ENCODE measurements at places on chromosomes 7 and 10.

DNA sequence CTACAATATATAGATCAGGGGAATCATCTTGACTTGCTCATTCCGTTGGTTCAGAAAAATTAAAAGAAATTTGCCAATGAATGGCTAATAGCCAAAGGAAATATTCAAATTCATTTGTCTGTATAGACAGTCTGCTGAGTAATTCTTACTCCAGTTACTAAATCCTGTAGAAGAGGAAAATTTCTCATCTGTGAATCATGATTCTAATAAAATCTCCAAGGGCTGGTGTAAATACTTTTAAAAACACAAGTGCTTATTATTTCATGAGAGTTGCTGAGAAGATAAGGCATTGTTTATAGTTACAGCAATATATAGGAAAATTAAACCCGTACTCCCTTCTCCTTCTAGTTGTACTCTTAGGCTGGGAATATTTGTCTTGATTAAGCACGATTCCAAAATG is 53.0 kb downstream of the WNT2 start:
- DNase-seq, result peak; percentile 64

DNA sequence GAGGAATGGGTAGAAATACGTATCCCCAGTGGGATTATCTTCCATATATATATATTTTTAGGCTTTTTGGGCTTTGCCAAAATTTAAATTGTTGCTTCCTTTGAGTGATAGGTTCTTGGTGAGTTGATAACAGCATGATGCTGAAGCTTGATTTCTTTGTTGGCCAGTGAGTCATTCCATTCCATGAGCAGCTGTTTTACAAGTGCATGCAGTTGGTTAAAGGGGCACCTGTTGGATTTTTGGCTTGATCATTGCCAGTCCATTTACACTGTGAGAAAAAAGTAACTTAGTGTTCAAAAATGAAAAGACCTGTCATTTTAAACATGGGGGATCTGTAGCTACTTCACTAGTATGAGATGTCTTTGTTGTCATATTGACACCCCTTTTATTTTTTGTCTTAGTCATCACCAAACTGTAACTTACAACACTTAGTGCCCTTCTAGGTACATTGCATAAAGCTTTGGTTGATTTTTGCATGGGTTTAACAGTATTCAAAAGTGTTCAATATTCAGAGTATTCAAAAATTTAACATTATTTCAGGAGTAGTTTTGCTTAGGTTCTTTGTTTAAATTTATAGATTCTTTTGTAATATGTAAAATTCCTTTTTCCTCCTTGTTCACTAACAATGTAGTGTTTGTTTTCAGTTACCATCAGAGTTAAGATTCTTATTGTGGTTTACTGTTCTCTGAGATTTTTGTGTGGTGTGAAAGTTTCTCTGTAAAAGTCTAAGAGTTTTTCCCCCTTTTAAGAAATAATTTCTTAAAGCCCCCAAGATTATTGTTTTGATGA is 8.8 kb downstream of the AKAP9 start:
- peak; percentile 58 for DNase-seq

DNA sequence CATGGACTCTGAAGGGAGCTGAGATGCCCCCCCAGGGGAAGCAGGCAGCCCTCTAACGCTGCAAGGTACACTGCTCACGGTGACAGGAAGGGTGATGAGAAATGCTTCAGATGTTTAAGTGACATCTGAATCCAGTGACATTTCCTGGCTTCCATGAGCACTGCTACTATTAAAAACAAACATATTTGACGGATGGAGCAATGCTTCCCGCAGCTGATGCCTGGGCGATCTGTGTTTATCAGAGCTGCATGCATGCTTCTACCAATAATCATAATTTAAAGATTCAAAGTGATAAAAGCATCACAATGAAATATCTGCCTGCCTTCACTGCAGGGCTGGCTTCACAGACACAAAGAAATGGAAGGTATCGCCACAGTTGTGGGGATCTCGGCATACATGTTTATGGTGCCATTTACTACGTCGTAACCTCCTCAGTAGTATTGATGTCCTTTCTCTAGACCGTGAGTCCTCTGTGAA is 66.1 kb upstream of the AOAH start:
- no peak for DNase-seq

GRCh38 chr7:141276031-141276430 is 202.2 kb downstream of the TMEM178B start:
- no peak for DNase-seq

- DNase-seq, result no peak
Observed at GRCh38 chr7:116911801-116912200, 41.5 kb upstream of the ST7 start.

DNA sequence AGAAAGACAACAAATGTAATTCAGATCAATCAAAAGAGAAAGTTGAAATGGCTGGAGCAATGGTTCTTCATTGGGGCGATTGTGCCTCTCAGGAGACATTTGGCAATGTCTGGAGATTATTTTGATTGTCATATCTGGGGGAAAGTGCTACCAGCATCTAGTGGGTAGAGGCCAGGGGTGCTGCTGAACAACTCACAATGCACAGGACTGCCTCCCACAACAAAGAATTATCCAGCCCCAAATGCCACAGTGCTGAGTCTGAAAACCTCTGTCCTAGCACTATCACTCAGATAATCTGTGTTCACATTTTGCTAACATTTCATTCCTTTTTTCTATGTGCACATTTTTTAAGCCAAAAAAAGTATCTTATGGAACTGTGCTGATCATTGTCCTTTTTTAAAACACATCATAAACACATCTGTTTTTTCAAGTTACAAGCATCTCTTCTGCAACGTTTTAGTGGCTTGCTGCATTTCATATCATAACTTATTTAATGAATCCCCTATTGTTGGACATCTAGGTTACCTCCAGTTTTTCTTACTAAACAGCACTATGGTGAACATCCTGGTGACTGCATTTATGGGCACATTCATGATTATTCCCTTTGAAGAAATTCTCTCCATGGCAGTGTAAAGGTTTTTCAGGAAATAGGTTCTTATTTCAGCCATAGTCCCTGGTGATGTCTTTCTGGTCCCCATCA is 114.2 kb downstream of the C10orf105 start:
- DNase-seq, result no peak

GRCh38 chr7:80154656-80155333 is 20.2 kb downstream of the GNAI1 start:
- DNase-seq, result no peak

- DNase-seq, result no peak
Observed at GRCh38 chr7:2488272-2488645, 12.1 kb upstream of the GRIFIN start.

DNA sequence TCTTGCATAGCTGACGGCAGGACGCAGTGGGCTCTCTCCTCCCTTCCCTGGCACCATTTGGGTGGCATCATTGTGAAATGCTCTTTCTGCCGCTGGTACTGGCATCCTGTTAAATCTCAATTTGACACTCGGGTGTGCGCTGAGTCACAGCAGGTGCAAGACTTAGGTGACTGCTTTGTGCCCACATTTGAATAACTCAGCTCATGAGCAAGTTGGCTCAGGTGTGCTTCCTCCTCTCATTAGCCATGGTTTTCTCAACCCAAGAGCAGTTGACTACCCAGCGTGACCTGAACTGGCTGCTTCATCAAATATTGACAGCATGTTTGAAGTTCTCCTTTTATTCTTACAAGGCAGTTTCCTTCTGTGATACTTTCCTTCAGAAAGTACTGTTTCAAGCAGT is 24.6 kb upstream of the NFE2L3 start:
- DNase-seq, result no peak

DNA sequence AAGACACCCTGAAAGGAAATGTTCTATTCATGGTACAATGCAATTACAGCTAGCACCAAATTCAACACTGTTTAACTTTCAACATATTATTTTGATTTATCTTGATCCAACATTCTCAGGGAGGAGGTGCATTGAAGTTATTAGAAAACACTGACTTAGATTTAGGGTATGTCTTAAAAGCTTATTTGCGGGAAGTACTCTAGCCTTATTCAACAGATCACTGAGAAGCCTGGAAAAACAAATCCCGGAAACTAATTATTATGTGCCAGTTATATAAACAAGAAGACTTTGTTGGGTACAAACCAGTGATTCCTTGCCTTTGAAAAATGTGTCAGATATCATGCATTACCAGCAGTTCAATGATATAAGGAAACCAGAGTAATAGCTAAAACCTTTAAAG is 160.1 kb downstream of the CFTR start:
- DNase-seq, result no peak

GRCh38 chr7:47507522-47507921 is 74.4 kb downstream of the TNS3 start:
- no peak for DNase-seq

DNA sequence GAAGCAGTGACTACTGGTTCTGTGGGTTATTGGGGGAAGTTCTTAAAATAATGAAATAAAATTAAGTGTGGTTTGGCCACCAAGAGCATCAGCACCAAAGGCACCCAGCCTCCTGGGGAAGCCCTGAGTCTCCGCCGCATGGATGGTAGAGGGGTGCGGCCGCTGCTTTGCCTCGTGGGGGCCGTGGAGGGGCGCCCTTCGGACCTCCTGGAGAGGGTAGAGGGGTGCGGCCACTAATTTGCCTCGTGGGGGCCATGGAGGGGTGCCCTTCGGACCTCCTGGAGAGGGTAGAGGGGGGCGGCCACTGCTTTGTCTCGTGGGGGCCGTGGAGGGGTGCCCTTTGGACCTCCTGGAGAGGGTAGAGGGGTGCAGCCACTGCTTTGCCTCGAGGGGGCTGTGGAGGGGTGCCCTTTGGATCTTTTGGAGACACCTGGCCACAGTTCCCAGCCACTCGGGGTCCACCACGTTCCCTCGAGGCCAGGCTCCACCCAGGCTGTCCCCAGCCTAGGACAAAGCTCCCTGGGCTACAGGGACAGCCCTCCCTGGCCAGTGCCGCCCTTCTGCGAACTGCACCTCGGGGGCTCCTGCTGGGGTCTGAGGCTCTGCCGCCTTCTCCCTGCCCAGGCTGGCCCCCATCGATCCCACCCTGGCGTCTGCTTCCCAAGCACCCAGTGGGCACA is 535.1 kb downstream of the PTPRN2 start:
- no peak for DNase-seq

GRCh38 chr10:77144656-77145055 is 493.0 kb downstream of the KCNMA1 start:
- no peak for DNase-seq

GRCh38 chr10:103692436-103692951 is 162.9 kb downstream of the SH3PXD2A start:
- no peak for DNase-seq

GRCh38 chr7:1021366-1021765 is 23.0 kb upstream of the GPR146 start:
- DNase-seq, result no peak

DNA sequence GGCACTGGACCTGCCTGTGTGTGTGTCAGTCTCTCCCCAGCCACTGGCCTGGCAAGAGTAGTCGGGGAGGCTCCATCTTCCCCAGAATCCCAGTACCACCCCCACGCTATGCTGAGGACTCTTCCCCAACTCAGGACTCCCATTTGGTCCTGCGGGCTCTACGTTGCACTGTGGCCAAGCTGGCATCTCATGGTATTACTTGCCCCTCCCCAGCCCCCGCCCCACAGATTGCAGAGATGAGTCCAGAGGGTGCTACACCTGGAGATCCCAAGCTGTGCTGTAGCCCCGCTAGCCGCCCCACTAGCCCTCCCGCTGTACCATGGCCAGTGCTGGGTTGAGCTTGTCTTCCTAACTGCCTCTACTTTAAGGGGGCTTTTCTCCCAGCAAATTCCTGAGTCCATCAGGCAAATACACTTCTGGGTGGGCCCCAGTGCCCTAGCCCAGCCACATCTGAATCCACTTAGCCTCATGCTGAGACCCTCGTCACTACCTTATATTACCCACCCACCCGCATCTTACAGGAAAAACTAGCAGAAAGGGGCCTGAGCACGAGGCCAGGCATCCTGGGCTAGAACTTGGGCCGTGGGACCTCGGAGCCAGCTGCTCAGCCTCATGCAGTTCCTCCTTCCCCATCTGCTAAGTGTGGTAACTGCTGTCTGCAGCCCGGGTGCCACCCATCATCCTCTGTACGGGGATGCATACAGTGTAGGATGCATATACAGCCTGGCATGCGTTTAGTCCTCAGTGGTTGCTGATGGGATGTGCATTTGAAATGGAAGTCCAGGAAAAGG is 65.8 kb upstream of the CACUL1 start:
- DNase-seq, result no peak

DNA sequence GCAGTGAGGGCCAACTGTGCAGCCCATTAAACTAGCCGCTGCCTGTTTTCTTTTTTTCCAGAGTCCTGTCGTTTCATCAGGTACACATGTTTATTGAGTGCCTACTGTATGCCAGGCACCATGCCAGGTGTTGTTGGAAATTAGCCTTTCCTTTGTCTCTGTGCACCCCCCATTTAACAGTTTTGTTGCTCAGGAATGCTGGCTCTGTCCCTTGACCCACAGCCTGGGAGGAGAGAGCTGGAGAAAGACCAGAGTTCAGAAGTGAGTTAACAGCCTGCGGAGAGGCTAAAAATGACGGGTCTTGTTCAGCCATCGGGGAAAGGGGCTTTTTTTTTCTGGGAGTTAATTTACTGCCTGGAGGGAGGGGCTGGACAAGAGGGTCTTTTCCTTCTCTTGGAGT is 1.3 kb downstream of the LRMDA start:
- no peak for DNase-seq

- no peak for DNase-seq
Observed at GRCh38 chr10:34861293-34862021, 46.4 kb upstream of the PARD3 start.

DNA sequence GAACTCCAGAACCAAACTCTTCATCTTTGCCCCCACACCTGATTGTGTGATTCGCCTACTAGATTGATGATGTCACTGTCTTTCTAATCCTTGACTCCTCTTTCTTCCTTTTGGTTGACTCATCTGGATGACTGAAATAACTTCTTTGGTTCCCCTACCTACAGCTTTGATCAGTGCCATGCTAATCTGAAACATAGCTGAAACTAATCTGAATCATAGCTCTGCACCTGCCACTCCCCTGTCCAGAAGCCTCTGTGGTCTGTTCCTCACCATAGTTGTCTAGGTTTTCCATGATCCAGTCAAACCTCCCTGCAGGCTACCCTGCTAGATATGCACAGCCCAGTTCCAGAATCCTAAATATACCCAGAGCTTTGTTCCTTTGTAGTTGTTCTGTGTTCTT is 51.9 kb downstream of the ZNF365 start:
- no peak for DNase-seq

- no peak for DNase-seq
Observed at GRCh38 chr7:72267291-72267800, 144.8 kb downstream of the CALN1 start.

DNA sequence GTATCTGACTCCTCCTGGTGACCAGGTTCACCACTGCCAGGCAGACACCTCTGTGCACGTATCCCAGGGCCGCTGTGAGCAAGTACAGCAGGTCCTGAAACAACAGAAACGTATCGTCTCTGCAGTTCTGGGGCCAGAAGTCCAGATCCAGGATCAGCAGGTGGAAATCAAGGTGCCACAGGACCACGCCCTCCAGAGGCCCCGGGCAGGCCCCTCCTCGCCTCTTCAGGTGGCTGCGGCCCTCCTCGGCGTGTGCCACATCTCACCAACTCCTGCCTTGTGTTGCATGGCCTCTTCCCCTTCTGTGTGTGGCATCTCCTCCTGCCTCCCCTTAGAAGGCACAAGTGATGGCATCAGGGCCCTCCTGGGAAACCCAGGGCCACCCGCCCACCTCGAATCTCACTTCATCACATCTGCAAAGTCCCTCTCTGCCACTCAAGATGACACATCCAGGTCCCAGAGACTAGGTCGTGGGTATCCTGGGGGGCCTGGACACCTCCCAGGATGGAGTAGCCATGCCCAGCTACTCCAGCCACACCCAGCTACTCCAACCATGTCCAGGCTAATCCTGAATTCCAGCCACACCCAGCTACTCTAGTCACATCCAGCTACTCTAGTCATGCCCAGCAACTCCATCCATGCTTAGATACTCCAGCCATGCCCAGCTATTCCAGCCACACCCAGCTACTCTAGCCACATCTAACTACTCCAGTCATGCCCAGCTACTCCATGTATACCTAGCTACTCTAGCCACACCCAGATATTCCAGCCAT is 52.6 kb upstream of the DNAAF5 start:
- DNase-seq, result no peak
